Esophagus squamous epithelium (tissue), 5 donors: ENCODE measurements at places on chromosomes 7 and 10.

DNA sequence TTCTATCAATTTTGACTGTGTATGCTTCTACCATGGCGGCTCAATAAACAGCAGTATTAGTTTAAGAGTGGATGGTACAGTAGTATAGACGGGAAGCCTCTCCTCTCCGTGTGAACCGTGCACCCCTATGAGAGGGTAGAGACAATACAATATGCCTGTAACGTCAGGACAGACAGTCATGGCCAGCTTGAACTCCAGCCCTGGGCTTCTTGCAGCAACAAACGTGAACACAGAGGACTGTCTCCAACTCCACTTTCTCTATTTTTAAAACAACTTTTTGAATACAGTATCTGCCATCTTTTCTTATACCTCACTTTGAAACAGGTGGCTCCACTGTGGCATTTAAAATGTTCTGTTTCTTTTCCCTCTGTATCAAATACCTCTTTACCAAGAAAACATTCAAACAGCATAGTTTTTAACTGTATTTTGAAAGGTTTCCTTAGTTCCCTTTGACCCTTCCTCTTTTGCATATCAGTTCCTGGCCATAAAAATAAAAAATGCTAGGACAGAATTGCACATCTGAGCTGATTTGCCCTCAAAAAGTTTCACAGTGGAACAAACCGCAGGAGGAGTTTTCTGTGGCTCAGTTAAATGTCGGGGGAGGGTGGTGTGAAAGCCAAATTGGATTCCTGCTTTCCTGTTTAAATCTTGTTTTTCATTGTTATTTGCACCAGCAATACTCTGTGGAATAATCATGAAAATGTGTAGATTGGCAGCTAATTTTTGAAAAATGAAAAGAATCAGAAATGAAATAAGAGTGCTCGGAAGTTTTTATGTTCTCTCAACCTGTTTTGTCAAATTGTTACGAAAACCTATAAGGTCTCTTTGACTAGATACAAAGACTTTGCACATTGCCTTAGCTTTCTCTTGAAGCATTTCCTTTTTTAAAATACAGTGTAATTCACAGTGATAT lies 8.0 kb downstream of the IKZF1 start:
- DNase-seq = no peak

GRCh38 chr7:23065974-23066373 lies 39.6 kb upstream of the KLHL7 start:
- no peak for DNase-seq

DNA sequence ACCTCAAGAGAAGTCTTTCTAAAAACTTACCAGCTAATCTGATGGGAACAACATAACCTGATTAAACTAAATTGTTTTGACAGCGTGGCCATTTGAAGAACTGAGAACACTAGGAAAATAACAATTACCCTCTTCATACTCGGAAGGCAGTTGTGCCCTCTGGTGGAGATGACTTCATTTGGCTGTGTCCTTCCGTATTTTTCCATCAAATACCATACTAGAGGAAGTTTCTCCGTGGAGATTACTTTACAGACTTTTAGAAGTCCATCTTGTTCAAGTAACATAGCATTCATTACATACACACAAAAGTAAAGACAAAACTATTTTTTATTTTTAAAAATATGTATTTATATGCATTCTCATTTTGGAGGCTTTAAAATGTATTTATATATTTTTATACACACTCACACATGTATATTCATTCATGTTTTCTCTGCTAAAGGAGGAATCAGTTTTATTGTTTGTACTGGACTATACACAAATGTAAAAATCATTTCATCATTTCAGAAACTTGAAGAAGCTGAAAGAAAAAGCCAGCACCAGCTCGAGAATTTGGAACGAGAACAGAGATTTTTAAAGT lies 25.2 kb downstream of the SMNDC1 start:
- DNase-seq = no peak

GRCh38 chr10:101367569-101368453 lies 13.8 kb downstream of the BTRC start:
- no peak for DNase-seq

- DNase-seq = no peak
Observed at GRCh38 chr10:126242397-126243260, 145.6 kb downstream of the ADAM12 start.

DNA sequence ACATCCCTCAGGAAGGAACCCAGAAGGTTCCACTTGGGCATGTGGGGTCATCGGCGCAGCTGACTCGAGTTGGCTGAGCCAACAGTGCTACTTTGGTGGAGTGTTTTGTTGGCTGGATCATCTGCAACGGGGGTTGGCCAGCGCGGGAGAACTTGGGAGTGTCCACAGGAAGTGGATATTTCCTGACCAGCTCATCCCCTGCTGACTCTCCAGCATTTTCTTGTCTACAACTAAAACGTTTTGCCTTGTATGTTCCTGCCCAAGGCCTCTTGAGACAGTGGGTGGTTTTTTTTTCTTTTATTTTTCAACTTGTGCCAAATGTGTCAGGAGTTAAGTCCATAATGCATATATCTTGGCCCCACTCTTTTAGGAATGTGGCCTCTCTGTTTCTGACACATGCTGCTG lies 208.6 kb downstream of the ZNF365 start:
- no peak for DNase-seq

- no peak for DNase-seq
Observed at GRCh38 chr7:148700661-148701064, 2.0 kb downstream of the CUL1 start.

- DNase-seq = no peak
Observed at GRCh38 chr10:122521011-122521410, 39.5 kb upstream of the DMBT1 start.

DNA sequence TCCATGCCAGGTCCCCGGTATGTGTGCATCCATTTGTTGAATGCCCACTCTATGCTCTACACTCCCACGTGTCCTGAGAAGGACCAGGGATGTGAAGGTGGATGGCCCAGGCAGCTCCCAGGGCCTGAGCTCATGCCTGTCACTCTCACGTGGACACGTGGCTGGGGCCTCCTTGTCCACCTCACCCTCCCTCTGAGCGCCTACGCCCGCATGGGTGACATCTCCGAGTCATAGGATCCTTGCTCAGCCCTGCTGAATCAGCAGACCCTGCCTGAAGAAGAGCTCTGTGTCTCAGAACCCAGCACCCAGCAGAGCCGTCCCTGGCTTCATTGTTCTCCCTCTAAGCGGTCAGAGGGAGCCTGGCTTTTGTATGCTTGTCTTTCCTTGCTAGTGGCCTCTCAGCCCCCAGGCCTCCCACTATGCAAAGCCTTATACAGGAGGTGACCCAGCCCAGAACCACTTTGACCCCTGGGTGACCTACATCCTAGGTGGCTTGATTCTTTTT lies 107.9 kb upstream of the PPIF start:
- no peak for DNase-seq

DNA sequence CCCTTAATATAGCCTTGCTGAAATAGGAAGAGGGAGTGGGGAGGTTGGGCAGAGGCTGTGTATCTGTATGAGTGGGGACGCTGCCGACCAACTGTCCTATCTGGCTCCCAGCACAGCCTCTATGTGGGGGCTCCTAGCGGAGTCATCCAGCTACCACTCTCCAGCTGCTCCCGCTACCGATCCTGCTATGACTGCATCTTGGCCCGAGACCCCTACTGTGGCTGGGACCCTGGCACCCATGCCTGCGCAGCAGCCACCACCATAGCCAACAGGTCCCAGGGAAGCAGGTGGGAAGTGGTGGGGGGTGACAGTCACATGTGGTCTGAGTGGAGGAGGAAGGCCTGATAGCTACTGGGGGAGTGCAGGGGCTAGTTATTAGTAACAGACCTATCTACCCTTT lies 6.6 kb downstream of the MRPL43 start:
- DNase-seq = no peak

DNA sequence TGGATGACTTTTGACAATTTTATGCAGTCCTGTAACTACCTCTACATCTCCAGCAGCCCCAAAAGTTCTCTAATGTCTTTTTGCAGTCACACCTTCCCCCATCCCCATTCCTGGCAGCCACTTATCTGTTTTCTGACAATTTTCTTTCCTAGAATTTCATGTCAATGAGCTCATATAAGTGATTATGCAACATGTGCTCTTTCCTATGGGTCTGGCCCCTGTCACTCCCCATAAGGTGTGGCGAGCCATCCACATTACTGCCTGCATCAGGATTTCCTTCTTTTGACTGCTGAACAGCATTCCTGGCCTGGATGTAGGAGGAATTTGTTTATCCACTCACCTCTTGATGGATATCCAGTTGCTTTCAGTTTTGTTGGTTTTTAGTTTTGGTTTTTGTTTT lies 146.7 kb upstream of the MGMT start:
- DNase-seq = no peak

DNA sequence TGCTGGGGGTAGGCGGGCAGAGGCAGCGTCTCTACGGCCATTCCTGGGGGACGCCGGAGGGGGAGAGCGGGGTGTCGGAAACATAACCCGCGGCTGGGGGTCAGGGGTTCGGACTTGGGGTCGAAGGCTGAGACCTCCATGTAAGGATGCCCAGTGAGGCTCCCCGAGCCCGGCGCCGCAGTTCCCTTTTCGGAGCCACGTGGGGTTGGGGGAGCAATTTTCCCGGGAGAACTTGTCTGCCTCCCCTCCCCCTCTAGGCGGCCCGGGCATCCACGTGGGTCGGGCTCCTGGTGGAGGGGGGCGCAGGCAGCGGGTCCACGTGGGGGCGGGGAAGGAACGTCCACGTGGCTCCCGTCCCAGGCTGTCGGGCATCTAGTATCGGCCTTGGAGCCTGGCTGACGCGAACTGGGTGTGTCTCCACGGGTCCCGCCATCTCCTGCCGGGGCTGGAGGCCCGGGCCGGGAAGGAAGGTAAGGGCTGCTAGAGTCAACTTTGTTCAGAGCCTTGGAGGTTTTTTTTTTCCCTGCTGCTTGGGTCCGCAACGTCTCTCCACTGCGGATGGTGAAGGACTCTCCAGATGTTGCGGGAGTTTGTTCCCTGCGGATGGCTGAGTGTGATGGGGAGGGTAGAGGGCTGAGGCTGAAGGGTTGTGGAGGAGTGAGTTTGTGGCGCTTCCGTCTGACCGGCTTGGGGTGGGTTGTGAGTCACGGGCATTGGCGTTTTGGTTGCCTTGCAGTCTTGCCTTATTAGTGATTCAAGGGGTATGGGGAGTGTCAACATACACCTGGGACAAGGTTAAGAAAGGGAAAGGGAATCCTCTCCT lies 744 bp downstream of the PPRC1 start:
- DNase-seq = no peak

GRCh38 chr10:126225672-126226008 lies 162.6 kb downstream of the ADAM12 start:
- DNase-seq = no peak

DNA sequence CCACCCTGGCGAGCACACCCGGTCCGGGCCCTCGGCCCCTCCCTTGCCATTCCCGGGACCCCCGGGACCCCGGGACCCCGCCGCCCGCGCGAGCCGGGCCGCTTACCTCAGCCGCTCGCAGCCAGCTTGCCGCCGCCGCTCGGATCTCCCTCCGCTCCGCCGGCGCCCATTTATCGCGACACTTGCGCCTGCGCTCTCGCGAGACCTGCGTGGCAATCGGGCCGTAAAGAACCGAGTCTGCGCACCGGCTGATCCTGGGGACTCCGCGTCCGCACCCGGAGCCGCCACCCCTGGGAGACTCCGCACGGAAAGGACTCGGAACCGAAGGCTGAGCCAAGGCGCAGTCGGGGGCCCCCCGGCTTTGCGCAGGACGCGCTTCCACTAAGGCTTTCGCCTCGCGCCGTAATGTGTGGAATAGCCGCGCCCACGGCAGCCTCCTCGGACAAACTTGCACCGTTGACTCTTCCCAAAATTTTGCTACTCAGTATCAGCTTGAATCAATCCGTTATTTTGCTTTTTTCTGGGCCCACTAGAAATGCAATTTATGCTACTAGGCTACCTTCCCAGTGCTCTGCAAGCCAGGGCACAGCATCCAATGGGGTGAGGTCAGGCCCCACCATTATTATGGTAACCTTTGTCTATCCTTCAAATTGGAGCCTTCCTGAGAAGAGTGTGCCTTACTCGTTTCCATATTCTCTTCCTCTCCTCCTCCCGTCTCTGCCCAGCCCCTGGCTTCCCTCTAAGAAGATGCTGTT lies at the start of gene MAD1L1:
MAD1L1 (minus strand) TSS at position 180 of the 755 bp plus-strand sequence. CDS start 2,812 bp downstream, outside the sequence.
- DNase-seq = peak; percentile 39

DNA sequence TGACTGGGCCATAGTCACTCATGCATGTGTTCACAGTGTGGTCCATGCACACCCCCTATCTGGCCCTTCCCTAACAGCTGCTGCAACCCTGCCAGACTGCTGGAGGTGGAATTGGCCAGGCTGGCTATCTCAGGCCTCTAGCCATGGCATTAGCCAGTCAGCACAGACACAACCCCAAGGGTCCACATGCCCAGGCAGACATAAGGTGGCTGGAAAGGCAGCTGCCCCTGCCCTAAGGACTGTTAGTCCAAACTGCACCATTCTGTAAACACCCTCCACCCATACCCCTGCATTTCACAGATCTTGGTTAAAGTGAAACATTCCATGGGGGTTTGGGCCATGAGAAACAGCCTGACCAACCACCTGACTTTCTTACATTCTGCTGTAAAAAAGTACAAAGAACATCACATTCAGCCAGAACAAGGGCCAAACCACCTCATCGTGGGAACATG lies 137.4 kb upstream of the KCNMA1 start:
- no peak for DNase-seq

DNA sequence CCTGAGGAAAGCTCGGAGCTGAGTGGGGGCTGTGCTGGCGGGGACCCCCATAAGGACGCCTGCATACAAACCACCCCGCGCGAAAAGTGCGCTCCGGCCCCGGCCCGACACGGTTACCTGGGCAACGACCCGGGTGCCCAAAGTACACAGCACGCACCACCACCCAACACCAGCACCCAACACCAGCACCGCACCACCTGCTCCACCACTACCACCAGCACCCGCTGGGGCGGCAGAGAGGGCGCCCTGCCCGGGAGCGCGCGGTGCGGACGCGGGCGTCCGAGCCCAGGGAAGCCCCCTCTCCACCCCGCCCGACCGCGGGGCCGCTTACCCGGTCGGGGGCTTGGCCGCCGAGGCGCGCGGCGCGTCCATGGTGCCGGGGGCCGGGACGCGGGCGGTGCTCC lies 345 bp downstream of the COBL start:
- no peak for DNase-seq

DNA sequence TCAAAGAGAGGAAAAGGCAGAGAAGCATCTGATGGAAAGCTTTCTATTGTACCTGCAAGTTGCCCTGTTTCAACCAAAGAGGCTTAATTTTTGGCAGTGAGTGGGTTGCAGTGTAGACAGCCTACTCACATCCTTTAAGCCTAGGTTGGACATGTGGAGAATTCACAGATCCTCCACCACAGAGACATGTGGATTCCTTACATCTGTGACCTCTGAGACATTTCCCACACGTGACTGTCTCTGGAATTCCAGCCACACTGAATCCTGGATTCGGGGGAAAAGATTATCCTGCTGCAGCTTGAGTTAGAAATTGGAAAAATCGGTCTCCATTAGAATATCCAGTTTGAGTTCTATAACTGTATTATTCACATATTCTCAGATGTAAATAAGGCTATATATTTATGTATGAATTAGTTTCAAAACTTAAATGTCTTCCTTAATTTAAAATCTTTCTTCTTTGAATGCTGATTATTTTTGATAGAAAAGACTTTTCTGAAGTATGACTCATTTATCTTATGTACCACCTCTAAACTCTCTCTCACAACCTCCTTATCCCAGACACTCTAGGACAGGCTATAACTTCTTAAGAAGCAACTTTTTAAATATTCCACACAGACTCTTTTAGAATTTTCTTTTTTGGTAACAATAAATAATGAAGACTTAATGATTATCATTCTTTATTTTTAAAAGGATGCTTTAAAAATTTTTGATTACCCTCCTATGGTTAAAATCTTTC lies 123.3 kb downstream of the TWIST1 start:
- DNase-seq = no peak
